ENCODE measurements at places on chromosomes 1 and 21. TPM values are rescaled to one million over a fixed set of nuclear protein-coding genes. Genes with fewer than 3 reads are reported as not detected.

The TEDDM1 gene
- not detected for total RNA-seq

The SLC45A1 gene
- total RNA-seq, result 0.42 TPM

The PDZK1IP1 gene
- total RNA-seq, result 0.65 TPM

The LCE1D gene
- 0.44 TPM for total RNA-seq

The ALX3 gene
- not detected for total RNA-seq

The ABL2 gene
- total RNA-seq, result 42.2 TPM

The CHI3L1 gene
- not detected for total RNA-seq

The MASP2 gene
- 0.24 TPM for total RNA-seq

The OR10Z1 gene
- total RNA-seq, result not detected

The PPIAL4G gene
- not detected for total RNA-seq

The GJB5 gene
- 119 TPM for total RNA-seq

The LRRC38 gene
- not detected for total RNA-seq

The GPATCH4 gene
- 39.3 TPM for total RNA-seq

The CDCA8 gene
- 35.4 TPM for total RNA-seq

The SLC6A17 gene
- total RNA-seq, result 0.07 TPM

The DIRAS3 gene
- total RNA-seq, result 0.24 TPM

The MFSD2A gene
- 62.0 TPM for total RNA-seq

The PLPPR4 gene
- total RNA-seq, result not detected

The TSPEAR gene
- total RNA-seq, result not detected

The ASCL5 gene
- total RNA-seq, result not detected

The PLXNA2 gene
- 20.6 TPM for total RNA-seq

The AADACL4 gene
- total RNA-seq, result not detected

The SLC1A7 gene
- not detected for total RNA-seq

The CFHR1 gene
- not detected for total RNA-seq

The FAM110D gene
- not detected for total RNA-seq

The MYOC gene
- total RNA-seq, result not detected

The NEGR1 gene
- total RNA-seq, result 0.53 TPM

The OR2G6 gene
- not detected for total RNA-seq

The PADI3 gene
- 5.7 TPM for total RNA-seq

The KCNH1 gene
- total RNA-seq, result not detected

The GUCA2A gene
- total RNA-seq, result not detected

The IFNAR2 gene
- 8.4 TPM for total RNA-seq

The CDK11A gene
- 19.5 TPM for total RNA-seq

Data from foreskin keratinocyte (primary cell).